ENCODE measurements at places on chromosomes 4 and X.

- H3K27ac ChIP-seq, result no peak overlapping the region
- H3K27me3 ChIP-seq, result no peaks in the 10 kb centered on the region
- DNase-seq, result no peak
- no peaks in the 10 kb centered on the region for H3K4me1 ChIP-seq
- H3K4me3 ChIP-seq, result no peak overlapping the region
- H3K36me3 ChIP-seq, result no peaks in the 10 kb centered on the region
These were observed 34.7 kb upstream of the LGI2 start for GRCh38 chr4:25065431-25065858.

DNA sequence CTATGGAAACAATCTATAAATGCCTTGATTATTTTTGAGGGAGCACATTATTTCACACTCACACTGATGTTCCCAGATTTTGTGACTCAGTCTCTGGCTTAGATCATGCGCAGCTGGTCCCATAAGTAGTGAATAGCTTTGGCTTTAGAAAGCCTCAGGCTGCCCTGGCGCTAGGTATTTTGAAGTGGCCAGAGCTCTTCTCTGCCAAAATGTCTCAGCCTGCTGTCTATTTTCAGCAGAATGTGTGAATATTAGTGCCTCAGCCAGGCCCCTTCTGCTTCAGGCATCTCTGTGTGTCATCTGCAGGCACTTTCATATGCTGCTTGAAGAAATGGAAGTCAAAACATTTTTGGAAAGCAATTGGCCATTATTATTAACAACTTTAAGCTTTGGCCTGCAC lies 931.0 kb upstream of the INTU start:
- DNase-seq, result no peak
- H3K4me1 ChIP-seq, result no peaks in the 10 kb centered on the region
- no peak overlapping the region for H3K27ac ChIP-seq
- H3K4me3 ChIP-seq, result no peak overlapping the region
- no peaks in the 10 kb centered on the region for H3K27me3 ChIP-seq
- H3K36me3 ChIP-seq, result no peaks in the 10 kb centered on the region

DNA sequence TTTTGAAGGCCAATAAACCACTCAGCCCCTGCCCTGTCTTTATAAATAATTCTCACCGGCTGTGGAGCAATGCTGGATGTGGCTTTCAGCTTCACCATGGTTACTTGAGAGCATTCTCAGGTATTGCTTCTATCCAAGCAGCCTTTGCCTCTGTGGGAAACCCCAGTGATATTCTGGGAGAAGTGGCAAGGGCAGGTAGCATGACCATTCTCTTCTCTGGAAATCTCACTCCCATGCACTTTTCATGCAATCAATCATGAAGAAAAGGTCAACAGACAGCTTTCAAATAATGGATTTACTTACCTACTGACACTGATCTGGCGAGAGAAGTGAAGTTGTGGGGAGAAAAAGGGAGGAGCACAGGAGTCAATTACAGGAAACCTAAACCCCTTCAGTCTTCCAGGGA lies 49.5 kb downstream of the UNC5C start:
- no peak overlapping the region for H3K27ac ChIP-seq
- no peak for DNase-seq
- no peak overlapping the region for H3K4me3 ChIP-seq

GRCh38 chr4:102733084-102733483 lies 27.7 kb downstream of the MANBA start:
- DNase-seq, result no peak
- no peaks in the 10 kb centered on the region for H3K27me3 ChIP-seq
- H3K4me1 ChIP-seq, result peaks cover 5% of the 10 kb centered on the region
- H3K4me3 ChIP-seq, result no peak overlapping the region

GRCh38 chr4:15612136-15612535 lies 43.0 kb downstream of the FBXL5 start:
- no peak for DNase-seq
- H3K4me1 ChIP-seq, result no peaks in the 10 kb centered on the region
- H3K27me3 ChIP-seq, result no peaks in the 10 kb centered on the region
- no peak overlapping the region for H3K4me3 ChIP-seq
- H3K27ac ChIP-seq, result no peak overlapping the region

DNA sequence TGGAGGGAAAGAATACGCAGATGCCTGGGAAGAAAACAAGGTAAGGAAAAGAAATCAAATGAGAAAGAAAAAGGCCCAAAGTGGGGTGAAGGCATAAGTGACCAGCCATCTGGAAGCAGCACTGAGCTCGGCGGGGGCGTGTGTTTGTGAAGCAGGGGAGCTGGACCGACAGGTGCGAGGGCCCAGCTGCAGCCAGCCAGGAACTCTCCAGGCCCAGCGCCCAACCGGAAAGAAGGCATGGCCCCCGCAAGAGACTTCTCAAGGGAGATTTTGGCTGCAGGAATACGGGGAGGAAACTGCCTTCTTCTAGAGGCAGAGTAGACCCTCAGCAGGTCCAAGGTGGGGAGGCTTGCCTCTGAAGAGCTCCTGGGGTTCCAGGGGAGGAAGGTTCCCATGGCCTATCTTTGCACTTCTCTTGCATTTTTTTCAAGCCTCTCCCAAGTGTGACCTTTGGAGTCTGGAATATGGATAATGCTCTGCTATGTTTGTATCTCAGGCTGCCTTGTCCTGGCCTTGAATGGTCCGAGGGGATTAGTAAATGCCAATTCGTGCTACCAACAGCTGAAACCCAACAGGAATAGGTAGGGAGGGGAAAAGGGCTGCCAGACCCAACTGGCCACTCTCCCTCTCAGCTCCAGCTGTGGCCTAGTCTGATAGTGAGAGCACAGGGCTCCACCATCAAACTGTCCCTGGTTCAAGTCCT lies 10.8 kb upstream of the CITED1 start:
- DNase-seq, result no peak
- no peaks in the 10 kb centered on the region for H3K4me1 ChIP-seq

Measured in Panc1 (cell line).